ENCODE measurements at places on chromosomes 1 and 21.

GRCh38 chr1:227768125-227768439, 32.8 kb downstream of the SNAP47 start:
- no peak for DNase-seq

DNA sequence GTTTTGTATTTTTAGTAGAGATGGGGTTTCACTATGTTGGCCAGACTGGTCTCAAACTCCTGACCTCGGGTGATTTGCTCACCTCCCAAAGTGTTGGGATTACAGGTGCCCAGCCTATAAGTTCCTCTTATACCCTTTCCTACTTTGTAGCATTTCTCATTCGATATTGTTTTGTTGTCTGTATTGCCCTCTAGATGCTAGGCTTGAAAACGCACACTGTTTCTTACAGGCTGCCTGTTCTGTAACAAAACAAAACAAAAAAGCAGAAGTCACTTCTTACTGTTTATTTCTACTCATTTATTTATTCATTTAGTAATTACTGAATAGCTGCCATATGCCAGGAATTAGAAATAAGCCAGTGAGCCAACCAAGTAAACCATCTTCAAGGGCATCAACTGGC, 136.9 kb upstream of the BMP8A start:
- no peak for DNase-seq

GRCh38 chr1:51592711-51593110, 24.2 kb upstream of the OSBPL9 start:
- no peak for DNase-seq

DNA sequence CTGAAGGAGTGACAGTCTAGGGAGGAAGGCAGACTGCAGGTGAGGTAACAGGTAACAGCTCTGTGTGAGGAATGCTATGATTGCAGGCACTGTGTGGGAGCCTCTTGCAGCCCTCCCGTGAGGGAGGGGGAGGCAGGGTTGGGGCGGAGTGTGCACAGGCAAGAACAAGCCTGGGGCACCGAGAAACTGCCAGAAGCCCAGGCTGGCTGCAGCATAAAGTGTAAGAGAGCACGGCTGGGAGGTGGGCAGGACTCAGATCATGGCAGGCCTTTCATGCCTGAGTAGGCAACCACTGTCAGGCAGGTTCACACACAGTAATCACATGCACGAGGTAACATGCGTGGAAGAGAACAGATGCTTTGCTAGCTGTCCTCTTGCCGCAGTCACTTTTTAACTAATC, 11.3 kb upstream of the RHEX start:
- no peak for DNase-seq

DNA sequence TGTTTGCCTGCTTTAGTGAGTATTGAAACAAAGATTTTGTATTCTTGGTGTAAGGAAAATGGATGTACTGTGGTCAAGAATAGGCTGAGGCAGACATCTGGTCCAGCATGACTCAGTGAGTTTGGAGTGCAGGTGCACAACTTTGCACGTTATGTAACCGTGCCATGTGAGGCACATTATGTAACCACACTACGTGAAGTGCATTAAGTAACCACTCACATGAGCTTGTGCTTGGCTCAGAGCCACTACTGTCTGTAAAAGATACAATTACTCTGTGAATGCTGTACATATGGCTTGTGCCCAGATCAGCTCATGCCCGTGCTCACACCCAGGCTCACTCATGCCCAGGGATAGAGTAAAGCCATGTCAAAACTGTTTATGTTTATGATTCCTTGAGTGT, 216.8 kb downstream of the CTH start:
- peak; percentile 2 for DNase-seq

Data from hematopoietic multipotent progenitor cell treated with erythropoietin and hydrocortisone succinate and interleukin-3 and kit ligand, for 8 days (in vitro differentiated cells).